Skin of body (tissue), 3 donors: ENCODE measurements at places on chromosomes 3 and 15. TPM values are rescaled to one million over a fixed set of nuclear protein-coding genes. Genes with fewer than 3 reads are reported as not detected.

Gene KPNA1
- 29.4 TPM for total RNA-seq

Gene DOCK3
- total RNA-seq: 0.89 TPM

Gene RPL14
- total RNA-seq: 287 TPM

Gene CCDC13
- 0.69 TPM for total RNA-seq

Gene FANCD2OS
- not detected for total RNA-seq
